Gastroesophageal sphincter (tissue), 4 donors: ENCODE measurements at places on chromosomes 6 and 20.
A peak's percentile ranks its signal among the peaks of the same experiment; 100 is the strongest.

DNA sequence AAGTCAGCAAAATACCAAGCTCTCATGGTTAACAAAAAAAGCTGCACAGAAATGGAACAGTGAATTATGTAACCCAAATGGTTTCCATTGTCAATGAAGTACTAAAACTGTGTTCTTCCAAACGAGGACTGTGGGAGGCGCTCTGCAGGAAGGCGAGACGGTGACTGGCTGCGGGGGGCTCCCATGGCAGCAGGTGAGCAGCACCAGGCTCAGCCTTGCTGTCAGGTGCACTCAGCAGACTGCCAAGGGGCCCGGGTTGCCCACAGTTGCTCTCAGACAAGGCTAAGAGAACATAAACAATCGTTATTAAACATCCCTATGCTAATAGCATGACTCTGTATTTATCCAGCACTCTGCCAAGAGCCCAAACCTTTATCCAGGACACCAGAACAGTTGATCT lies 630.3 kb upstream of the ARID1B start:
- ATAC-seq: no peak

- ATAC-seq: no peak
Measured at GRCh38 chr6:44085219-44085618, 42.0 kb downstream of the MRPL14 start.

DNA sequence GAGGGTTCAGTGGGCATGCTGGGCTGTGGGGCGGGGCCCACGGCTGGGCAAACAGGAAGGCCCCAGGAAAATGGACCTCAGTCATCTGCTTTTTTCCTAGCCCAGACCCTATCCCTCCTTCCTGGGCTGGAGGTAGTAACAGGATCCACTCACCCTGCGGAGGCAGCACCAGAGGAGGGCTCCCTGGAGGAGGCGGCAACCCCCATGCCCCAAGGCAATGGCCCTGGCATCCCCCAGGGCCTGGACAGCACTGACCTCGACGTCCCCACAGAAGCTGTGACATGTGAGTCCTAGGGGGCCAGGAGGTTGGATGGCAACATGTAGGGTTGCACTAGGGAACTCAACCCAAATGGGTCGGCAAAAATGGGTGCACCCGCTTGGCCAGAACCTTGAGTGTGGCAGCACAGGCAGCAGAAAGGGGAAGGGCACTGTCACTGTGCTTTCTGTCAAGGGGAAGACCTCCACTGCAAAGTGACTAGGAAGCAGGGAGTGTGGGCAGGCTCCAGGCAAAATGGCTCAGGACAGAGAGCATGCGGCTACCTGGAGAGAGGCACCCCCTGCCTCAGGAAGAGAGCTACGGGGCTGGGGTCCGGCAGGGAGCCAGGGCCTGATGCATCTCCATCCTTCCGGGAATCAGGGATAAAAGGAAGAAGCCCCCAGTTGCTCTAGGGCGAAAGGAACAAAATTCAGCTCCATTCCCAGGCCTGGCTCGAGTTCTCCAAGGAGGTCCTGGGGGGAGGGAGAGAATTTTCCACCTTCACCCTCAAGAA lies 7.9 kb downstream of the MDFI start:
- ATAC-seq: no peak

DNA sequence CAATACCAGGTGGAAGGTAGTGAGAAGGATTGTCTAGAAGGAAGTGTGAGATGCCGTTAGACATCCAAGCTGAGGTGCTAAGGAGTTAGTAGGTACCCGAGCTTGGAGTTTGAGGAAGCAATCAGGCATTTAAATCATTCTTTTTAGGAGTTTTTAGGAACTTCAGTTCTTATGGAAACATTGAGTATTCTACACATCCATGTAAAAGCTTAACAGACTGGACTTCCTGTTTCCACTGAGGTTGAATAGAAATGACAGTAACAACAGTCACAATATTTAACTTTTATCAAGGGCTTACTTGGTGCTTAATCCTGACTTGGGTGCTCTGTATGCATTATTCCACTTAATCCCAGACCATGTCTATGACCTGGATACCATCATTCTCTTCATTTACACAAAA lies 136.4 kb downstream of the UST start:
- ATAC-seq: no peak

DNA sequence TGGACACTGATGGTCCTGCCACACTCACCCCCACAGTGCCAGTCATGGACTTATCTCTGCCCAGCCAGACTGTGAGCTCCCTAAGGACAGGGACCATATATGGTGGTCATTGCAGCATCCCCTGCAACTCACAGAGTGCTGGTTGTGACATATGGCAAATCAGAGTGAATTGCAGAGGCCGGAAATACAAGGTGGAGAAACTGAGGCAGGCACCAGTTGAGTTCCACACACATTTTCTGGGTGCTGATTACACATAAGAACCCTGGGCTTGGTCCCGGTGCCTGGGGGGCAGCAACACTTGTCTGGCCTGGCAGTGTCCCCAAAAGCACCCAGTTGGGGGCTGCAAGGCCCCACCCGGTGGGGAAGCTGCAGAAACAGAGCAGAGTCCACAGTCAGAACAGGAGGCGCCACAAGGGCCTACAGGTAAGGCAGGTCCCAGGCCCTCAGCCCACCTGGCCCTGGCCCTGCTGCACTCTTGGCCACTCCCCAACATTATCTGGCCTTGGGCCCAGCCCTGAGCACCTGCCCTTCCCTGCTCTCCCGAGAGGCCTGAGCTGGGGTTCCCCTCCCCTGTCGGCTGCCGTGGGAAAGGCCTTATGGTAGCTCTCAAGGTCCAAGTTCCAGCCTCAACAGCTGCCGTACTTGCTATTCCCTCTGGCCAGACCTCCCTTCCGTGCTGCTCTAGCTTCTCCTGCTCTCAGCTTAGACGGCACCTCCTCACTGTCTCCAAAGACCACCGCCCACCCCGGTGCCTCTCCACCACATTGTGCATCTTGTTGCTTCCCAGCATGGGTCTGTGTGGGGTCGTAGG lies 140.8 kb upstream of the PTPN1 start:
- ATAC-seq: no peak

DNA sequence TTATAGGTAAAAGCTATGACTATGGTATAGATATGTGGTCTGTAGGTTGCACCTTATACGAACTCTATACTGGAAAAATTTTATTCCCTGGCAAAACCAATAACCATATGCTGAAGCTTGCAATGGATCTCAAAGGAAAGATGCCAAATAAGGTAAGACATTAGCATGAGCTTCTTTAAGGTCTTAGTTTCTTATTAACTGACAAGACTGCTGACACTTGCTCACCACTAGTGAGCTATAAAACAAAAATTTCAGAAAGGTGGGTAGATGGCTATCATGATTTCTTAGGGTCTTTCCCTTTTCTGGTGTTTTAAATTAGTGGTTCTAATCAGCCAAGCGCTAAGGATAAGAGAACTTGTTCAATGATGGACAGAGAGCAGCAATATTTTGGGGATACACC lies 21.9 kb downstream of the FAM217A start:
- ATAC-seq: no peak

GRCh38 chr6:51865996-51866395 lies 221.4 kb downstream of the PKHD1 start:
- ATAC-seq: no peak

- ATAC-seq: no peak
Measured at GRCh38 chr6:139882234-139882633, 507.8 kb upstream of the CITED2 start.

DNA sequence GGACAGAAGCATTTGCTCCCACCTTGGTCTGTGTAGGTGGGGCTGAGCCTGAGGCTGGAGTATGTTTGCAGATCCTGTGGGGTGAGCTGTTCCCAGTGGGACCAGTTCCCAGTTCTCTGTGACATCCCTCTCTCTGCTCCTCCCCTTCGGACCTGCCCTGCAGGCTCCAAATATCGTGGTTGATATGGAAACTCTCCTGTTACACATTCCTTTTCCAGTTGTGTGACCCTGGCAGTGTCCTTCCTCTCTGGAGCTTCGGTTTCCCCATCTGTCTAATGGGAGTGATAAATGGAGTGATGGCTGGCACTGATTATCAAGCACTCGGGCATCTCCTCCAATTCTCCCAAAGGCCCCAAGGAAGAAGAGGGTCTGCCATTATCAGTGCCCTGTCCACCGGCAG lies 15.7 kb upstream of the TGM2 start:
- ATAC-seq: no peak

GRCh38 chr6:88914180-88914579 lies 49.2 kb downstream of the RNGTT start:
- no peak for ATAC-seq

DNA sequence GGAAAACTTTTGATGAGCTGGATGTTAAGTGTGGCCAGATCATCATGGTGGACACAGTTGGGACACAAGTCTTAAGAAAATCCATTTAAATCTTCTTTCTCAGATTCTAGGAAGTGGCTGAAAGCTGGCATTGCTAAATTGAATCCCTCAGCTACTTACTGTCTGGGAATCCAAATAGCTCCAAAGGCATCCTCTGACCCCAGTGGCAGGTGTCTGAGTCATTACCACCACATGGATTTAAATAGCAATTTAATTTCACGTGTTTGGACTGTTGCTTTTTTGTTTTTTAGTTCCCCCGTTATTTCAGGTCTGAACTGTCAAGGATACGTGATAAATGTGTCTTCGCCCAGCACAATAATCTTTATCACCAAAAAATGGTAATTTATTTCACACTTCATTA lies 33.2 kb upstream of the HDGFL1 start:
- no peak for ATAC-seq

- ATAC-seq: no peak
Measured at GRCh38 chr6:4466769-4467480, 309.3 kb upstream of the CDYL start.

DNA sequence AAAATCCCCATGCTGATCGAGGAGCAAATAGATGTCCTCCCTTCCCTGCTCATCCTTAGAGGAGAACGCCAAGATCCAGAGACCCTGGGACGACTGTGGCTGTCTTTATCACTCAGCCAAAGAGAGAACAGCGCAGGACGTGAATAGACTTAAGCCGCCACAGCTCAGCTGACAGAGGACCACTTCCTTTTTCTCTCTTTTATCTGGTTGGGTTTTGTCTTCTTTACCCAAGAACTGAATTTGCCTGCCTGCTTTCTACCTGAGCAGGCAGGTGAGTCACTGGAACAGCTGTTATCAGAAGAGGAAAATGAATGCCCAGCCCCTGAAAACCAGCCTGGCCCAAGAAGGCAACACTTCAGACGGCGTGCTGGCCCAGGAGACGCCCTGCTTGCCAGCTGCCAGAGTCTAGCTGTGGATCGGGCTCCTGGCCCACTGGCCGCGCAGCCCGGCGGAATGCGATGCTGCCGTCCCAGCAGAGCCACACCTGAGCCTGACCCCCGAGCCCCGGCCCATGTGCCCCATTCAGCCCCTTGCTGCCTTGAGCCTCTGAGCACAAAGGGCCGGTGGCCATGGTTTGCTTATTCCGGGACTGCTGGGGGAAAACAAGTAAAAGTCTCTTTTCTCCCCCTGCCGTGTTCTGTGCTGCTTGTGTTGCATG lies 82.1 kb downstream of the TCP11 start:
- no peak for ATAC-seq

DNA sequence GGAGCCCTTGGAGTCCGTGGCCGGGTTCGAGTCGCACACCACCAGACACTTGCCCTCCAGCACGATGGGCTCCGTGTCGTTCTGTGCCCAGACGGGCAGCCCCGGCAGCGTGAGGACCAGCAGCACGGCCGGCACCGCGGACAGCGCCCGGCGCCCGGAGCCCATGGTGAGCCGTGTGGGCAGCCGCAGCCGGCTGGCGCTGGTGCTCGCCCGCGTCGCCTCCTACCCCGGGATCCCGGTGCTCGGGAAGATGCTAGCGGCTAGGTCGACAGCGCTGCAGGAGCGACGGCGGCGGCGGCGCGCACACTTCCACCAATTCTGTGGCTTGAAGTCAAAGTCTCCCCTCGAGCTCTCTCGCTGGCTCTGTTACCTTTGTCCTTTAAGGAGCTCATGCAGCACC lies 1.3 kb downstream of the CBLN4 start:
- no peak for ATAC-seq

GRCh38 chr6:142841915-142842314 lies 103.1 kb downstream of the HIVEP2 start:
- no peak for ATAC-seq

DNA sequence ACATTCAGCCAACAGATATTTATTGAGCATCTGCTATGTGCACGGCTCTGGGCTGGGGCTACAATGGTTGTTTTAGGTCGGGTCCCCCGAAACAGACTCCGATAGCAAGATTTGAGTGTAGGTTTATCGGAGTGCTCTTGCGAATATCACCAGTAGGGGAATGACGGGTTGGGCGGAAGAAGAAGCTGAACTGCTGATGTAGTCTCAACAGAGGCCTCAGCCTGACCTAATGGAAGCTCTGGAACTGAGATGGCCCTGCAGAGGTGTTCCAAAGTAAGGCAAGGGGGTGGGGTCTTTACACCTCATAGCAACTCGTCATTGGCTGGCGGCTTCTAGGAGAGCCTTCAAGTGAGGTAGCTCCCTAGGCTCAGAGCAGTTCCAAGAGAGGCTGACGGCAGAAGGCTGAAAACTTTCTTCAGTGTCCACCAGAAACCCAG lies 1.1 kb downstream of the L3MBTL1 start:
- no peak for ATAC-seq

- ATAC-seq: peak; percentile 27
Measured at GRCh38 chr6:57305761-57306160, 11.7 kb upstream of the PRIM2 start.

DNA sequence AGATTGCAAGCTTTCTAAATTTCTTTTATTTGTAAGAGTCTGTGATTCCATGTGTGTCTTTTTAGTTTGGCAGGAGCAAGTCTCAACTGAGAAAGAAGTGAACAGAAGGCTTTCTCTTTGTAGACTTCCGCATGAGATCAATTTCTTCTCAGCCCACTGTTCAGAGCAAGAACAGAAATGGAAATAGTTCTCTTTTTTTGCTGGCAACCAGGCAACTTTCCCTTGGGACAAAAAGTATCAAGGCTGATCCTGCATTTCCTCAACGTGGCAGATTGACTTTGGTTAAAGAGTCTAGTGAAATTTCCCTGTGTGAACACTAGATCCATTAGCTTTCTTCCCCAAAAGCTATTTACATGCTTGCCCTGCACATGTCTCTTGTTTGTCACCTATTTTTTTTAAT lies 46.8 kb upstream of the JAG1 start:
- ATAC-seq: no peak

DNA sequence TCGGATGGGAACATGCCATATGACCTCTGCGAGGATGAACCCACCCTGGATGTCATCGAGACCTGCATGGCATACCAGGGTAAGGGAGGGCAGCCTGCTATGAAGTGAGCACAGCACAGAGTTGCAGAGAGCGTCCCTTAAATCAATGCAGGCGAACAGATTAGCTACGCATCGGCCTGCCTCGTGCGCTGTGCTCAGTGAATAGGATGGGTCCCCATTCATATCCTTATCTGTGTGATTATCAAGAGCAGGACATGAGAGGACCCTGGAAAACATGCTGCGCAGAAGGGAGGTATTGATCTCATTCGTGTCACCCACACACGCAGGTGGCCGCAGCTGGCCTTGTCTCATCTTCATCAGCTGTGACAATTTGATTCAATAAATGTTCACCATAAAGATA lies 25.6 kb upstream of the FAM83D start:
- ATAC-seq: no peak

GRCh38 chr6:109767961-109768360 lies 76.9 kb downstream of the FIG4 start:
- no peak for ATAC-seq

DNA sequence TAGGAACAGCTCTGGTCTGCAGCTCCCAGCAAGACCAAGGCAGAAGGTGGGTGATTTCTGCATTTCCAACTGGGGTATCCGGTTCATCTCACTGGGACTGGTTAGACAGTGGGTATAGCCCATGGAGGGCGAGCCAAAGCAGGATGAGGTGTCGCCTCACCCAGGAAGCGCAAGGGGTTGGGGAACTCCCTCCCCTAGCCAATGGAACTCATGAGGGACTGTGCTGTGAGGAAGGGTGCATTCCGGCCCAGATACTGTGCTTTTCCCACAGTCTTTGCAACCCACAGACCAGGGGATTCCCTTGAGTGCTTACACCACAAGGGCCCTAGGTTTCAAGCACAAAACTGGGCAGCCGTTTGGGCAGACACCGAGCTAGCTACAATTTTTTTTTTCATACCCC lies 21.8 kb downstream of the HDDC2 start:
- no peak for ATAC-seq
